ENCODE measurements at places on chromosomes 6 and 20.

- no peak for DNase-seq
These were observed 188.0 kb upstream of the TENT5A start for GRCh38 chr6:81940451-81940985.

- no peak for DNase-seq
These were observed 44.1 kb downstream of the IRF4 start for GRCh38 chr6:435441-436307.

- no peak for DNase-seq
These were observed 16.7 kb downstream of the PCMT1 start for GRCh38 chr6:149766156-149766769.

- no peak for DNase-seq
These were observed 714.8 kb downstream of the DHX35 start for GRCh38 chr20:39676857-39677391.

GRCh38 chr20:56171087-56172012 lies 77.2 kb upstream of the MC3R start:
- DNase-seq = no peak

GRCh38 chr20:50624351-50625016 lies 66.9 kb downstream of the RIPOR3 start:
- no peak for DNase-seq

DNA sequence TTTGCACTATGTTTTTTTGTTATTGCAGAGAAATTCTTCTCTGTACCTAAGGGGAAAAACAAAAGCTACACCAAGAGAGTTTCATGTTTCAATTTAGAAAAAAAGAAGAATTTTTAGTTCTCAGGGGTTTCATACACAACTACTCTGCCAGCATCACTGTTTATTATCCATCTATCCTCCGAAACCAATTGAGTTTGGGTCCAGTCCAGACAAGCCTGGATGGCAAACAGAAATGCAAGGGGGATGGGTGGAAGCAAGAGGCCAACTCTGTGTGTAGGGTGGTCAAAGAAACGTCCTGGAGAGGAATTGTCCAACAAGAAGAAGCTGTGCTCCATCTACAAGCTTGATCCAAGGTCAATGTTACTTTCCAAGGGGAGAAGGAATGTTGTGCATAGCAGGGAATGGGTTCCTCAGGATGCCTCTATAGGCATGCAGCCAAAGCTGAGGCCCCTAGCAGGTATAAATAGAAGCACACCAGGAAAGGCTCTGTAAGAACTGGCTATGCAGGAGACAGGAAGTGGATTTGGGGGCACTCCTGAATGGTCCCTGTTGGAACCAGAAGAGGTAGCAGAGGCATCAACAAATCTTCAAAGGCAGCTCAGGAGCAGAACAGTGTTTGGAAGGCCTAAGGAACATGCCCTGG lies 64.4 kb downstream of the FILIP1 start:
- no peak for DNase-seq

DNA sequence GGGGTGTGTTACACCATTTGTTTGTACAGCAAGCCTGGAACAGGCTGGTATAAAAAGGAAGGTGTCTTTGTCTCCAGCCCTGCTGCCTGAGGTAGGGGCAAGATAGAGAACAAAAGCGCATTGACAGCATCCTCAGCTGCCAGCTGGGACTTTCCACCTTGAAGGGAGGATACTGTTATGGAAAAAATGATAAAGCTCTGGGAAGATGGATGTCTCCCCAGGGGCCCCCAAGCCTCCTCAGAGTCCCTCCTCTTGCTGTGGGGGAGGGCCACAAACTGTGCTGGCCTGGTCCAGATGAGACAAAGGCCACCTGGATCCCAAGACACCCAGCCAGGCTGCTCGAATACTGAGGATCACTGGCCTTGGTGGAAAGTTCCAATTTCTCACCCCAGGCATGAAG lies 13.0 kb downstream of the REM1 start:
- DNase-seq = no peak

GRCh38 chr6:444653-445275 lies 53.2 kb downstream of the IRF4 start:
- DNase-seq = no peak

DNA sequence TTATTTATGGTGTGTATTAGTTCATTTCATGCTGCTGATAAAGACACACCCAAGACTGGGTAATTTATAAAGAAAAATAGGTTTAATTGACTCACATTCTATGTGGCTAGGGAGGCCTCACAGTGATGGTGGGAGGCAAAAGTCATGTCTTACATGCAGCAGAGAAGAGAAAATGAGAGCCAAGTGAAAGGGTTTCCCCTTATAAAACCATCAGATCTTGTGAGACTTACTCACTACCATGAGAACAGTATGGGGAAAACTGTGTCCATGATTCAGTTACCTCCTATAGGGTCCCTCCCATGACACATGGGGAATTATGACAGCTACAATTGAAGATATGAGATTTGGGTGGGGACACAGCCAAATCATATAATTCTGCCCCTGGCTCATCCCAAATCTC lies 150.0 kb upstream of the AHI1 start:
- no peak for DNase-seq

DNA sequence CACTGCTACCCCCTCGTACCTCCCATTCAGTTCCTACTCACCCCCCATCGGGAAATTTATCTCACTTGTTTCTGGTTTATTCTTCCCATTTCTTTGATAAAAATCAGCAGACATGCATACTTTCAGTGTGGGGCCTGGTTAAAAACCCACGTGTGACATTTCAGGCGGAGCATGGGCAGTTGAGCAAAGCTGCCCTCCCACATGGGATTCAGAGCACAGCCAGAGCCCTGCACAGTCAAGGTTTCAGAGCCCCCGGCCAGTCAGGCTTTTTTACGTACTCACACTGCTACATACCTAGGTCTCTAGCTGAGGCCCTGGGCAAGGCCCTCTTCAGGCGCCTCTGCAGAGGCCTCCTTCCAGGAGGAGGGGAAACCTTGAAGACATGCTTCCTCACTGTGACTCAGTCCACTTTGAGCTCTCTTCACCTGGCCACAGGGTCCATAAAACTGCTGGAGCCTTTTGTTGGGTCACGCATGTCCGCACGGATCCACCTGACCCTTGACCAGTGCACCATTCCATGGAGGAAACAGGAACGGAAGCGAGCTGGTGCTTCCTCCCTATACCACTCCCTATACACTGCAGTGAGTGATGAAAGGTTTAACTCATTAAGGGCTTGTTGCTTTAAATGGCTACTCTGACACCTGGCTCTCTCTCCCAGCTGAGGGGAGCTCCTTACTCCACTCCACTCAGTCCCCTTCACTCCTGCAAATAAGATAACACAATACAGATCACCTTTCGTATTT lies 713.3 kb downstream of the PRKN start:
- no peak for DNase-seq

DNA sequence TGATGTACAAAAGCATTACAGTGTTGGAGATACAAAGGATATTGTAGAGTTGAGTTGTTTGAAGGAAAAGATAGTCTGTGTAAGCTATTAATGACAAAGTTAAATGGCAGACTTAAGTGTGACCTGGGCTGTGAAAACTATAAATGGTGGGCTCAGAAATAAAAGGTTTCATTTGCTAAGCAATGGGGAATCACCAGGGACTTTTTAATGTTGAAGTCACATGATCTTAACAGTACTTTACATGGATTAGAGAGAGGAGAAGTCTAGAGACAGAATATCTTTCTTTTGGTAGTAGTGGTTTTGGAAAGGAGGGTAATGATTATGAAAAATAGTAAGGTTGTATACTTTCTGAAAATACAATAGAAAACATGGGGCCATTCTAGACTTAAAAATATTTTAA lies 67.1 kb downstream of the SCAF8 start:
- no peak for DNase-seq

- DNase-seq = no peak
These were observed 26.8 kb downstream of the CST8 start for GRCh38 chr20:23517719-23518118.

DNA sequence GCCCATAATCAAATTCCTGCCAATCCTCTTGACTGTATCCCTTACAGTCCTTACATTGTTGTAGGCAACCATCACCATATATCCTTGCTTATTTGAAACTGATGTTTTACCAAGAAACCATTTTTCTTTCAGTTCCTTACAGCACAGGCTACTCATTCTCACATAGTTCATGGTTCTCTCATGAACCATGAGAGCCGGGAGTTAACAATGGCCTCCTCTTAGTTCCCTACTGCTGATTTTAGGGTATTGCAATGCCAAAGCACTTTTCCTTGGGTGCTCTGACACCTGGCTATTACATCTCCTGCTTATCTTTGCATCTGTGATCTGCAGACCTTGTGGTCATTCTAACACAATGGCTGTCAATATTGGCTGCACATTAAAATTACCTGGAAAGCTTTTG lies 133.4 kb downstream of the MYB start:
- DNase-seq = no peak

DNA sequence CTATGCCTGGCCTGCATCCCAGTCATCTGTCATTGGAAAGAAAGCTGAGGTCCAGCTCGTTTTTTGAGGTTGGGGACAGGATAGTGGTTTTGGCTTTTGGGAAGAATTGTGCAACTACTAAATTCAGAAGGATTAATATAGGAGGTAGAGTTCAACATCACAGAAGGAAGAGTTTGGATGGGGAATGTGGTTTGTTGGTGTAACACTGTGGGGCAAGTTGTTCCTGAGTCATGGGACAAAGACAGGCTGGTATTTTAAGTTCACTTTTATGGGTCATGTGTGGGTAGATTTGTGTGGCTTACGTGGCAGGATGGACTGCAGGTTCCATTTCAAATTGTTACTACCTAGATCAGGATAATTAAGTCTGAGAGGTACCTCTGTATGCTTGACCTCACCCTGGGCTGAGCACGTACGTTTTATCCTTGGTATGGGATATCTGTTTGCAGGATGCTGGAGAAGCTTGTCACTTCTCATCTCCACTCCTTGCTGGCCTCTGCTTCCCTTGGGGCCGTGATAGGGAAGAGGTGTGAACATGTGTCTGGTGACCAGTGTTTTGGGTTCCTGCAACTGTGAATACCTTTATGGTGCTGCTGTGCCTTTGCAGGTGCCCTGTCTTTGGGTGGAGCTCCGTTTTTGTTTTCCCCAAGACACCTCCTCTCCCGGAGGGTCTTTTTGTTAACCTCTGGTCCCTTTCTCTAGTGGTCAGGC lies 177.6 kb downstream of the JARID2 start:
- DNase-seq = no peak

GRCh38 chr20:19288061-19288460 lies 75.6 kb downstream of the SLC24A3 start:
- no peak for DNase-seq

GRCh38 chr6:84665401-84665800 lies 99.0 kb downstream of the TBX18 start:
- DNase-seq = no peak

DNA sequence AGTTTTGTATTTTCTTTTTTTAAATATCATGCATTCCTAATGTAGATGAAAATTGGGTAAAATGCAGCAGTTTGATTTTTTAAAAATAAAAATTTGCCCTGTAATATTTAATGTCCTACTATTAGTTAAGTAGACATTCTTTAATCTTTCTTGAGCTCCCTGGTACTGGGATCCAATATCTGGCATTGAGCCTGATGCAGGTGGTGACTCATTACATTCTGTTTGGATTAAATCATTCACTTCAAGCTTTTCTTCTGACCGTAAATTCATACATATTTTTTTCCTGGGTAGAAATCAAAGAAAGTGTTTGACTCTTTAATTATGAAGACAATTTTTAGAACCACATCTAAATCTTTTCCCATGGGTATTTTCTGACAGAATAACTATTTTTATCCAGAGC lies 768.8 kb upstream of the SLC35B3 start:
- no peak for DNase-seq

- no peak for DNase-seq
These were observed 272.3 kb downstream of the TENT5A start for GRCh38 chr6:81480139-81480538.

- no peak for DNase-seq
These were observed 108.4 kb downstream of the JAG1 start for GRCh38 chr20:10565191-10565921.

- DNase-seq = no peak
These were observed 176.6 kb upstream of the PTPRK start for GRCh38 chr6:128696691-128697689.

DNA sequence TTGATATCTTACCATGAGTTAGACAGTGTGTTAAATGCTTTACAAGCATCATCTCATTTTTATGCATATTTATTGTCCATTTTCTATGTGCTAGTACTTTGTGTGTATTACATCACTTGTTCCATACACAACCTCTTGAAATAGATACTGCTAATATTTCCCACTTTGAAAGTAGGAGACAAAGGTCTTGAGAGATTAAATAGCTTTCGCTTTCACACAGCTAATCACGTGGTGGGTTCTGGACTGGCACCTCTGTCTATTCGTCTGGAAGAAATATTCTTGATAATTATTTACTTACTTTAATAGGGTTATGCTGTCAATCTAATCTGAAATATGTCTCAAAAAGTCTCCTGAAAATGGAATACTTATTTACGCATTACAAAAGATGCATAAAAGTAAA lies 30.2 kb downstream of the EPHA7 start:
- no peak for DNase-seq

DNA sequence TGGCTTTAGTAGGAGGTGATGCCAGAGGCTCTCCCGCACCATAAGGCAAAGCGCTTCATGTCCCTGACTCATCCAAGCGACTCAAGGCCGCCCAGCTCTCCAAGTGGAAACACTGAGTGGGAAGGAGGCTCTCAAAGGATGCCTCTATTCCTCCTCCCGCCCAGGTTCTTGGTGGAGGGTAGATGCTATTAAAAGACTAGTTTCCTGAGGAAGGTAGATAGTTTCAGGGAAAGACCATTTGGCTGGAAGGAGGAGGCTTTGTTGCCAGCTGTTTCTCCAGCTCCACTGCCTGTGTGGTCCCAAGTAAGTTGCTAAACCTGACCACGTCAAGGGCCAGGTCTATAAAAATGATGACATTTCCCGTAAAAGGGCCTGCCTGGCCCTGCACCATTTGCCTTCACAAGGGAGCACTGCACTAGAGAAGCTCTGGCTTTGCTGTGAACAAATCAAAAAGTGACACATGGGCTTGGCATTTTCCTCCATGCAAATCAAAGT lies 48.2 kb downstream of the GMDS start:
- no peak for DNase-seq

- DNase-seq = no peak
These were observed 23.1 kb downstream of the CPNE5 start for GRCh38 chr6:36815962-36816735.

GRCh38 chr6:7647504-7647903 lies 57.5 kb downstream of the SNRNP48 start:
- DNase-seq = no peak

DNA sequence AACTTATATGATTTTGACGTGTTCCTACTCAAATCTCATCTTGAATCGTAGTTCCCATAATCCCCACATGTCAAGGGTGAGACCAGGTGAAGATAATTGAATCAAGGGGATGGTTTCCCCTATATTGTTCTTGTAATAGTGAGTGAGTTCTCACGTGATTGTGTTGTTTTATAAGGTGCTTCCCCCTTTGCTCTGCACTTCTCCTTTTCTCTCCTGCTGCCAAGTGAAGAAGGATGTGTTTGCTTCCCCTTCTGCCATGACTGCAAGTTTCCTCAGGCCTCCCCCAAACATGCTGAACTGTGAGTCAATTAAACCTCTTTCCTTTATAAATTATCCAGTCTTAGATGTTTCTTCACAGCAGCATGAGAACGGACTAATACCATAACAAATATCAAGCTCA lies 83.2 kb downstream of the MANEA start:
- DNase-seq = no peak

GRCh38 chr20:2576317-2576727 lies 39.9 kb downstream of the TMC2 start:
- no peak for DNase-seq
